ENCODE measurements at places on chromosomes 11 and 22.
A peak's percentile ranks its signal among the peaks of the same experiment; 100 is the strongest.

GRCh38 chr22:29765905-29766631, 739 bp downstream of the ZMAT5 start:
- peak; percentile 21 for DNase-seq

DNA sequence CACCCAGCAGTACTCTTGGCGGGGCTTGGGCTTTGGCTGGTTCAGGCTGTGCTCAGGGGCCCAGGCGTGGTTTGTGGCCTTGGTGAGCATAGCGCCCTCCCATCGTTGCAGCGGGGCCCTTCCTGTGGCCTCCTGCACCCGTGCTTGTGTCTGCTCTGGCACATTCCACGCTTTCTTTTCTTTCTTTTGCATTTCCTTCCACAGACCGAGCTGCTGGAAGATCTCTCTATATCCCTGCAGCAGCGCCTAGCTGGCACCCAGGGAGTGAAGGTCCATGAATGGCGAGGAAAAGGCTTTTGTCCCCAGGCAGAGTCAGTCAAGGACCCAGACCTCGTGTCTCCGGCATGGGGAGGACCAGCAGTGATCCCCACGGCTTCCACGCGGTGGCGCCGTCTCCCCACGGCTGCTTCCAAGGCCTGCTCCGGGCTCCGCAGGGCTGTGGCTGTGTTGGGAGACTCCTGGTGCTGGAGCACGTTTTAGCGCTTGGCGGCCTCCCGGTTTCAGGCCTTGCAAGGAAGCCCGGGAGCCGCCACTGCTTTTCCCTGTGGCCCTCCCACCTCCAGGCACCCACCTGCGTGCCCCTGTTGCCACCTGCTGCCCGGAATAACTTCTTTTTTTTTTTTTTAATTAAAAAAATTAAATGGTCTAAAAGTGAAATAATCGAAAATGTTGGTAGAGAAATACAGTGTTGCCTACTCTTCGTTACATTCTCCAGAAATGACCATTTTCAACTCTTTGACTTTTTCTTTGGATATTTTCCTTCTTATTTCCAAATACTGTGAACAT, 28.5 kb downstream of the GLB1L2 start:
- DNase-seq, result peak; percentile 84

DNA sequence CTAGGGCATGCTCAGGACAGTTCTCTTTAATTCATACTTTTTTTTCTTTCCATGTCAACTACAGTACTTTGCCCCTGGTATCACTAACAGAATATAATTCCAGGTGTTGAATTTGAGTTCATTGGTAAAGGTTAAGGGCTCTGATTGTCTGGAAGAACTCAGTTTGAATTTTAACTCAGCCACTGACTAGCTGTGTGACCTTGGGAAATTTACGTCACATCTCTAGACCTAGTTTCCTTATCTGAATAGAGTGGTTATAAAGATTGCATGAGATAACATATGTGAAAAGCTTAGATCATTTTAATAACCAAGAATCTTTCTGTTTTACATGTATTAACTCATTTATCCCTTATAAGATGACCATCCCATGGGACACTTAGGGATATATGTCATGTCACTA, 15.8 kb upstream of the ZC3H12C start:
- DNase-seq, result no peak

DNA sequence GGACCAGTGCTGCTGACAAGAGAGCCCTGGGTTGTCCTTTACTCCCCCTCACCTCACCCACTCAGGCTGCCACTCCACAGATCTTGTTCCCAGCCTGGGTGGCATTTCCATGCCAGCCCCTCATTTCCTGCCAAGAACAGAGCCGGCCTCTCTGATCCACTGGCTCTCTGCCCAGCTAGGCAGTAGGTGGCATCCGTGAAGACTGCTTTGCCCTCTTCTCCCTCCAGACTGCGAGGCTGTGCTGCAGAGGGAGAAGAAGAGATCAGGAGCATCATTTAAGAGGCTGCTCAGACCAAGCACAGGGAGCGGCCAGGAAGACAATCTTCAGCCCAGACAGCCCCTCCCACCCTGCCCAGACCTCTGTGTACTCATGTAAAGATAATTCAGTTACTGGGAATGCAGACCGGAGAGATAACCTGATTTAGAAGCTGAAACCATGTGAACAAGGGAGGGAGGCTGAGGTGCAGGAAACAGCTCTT, 126.9 kb upstream of the NCAM1 start:
- no peak for DNase-seq

DNA sequence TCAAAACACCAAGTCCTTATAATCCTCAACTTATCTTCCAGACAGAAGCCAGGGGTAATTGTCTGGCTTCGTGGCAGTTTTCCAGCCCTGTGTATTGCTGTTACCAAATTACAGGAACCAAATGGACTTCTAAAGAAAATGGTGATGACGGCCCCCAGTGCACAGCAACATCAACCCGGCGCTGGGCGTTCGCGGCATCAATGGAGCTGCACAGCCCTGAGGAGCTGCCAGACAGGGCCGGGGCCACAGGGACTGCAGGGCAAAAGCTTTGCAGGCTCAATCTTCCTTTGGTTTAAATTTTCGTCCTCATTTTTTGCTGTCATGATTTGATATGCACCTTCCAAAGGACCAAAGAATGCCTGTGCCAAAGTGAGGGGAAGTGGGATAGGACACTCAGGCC, 292.5 kb downstream of the BRD1 start:
- DNase-seq, result no peak

- no peak for DNase-seq
Measured at GRCh38 chr11:108324587-108324986, 101.7 kb downstream of the ATM start.

DNA sequence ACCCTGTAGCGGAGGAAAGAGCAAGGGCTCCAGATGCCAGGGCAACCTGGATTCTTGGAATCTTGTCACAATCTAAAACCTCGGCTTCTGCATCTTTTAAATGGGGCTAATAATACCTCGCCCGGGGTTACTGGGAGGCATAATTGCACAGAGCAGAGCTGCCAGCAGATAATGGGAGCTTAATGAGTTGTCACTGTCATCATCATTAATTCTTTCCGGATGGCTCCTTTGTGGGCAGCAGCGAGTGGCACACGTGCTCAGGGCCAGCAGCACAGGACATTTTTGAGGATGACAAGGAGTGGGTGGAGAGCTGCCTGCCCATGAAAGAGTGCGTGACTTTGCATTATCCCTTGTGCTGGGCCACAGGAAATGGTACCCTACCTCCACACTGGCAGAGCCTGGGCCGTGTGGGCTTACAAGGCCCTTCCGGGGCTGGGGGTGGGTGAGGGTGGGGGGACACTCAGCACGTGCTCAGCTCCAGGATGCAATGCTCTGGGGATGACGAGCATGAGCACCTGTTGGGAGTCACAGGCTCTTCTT, 5.7 kb downstream of the PDGFB start:
- no peak for DNase-seq

DNA sequence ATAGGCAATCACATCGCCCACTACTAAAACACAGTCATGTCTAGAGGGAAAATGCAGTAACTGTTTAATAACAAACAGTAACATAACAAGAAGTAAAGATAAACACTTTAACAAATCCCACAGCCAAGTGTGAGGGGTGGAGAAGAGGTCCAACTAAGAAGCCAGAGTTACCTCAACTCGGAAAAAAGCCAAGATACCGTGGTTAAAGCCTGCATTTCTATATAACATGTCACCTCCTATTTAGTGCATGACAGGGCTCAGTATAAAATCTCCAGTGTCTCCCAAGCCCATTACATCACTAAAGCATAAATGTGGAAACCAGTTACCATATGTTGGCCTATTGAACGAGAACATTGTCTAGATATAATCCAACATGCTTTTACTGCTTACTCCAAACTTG, 281.7 kb downstream of the LRRC4C start:
- DNase-seq, result no peak
